ENCODE measurements at places on chromosomes 12 and 14. TPM values are rescaled to one million over a fixed set of nuclear protein-coding genes. Genes with fewer than 3 reads are reported as not detected.

DNA sequence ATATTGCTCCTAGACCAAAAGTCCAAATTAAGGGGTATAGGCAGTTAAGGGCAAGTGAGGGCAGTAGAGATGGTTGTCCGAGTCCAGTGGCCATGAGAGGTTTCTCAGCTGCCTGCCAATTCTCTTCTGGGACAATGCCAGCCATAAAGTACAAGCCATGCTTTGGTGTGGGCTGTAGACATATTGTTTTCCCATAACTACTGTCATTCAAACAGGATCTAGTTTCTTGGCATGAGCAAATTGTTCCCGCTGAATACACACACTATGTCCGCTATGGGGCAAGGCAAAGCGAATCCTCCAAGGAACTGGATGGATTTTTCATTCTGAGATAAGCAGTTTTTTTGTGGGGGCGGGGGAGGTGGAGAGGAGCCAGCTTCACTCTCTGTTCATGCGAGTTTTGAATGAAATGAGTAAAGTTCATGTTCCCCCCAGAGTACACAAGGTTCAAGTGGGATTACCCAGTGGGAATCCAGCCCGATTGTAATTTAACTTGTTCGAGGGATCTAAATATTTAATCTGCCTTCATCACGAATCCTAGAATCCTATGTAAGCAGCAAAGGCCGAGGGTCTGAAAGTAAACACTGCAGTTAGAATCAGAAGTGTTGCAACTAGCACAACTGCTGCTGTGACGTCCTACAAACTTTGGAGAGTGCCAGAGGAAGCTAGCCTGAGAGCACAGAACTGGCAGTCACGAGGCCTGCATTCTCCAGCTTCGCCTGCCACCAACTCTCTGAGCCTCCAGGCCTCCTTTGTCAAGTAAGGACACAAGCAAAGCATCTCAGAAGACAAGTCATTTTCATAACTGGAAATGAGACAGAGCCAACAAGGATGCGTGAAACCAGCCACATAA is 137.0 kb downstream of the CRADD start:
- DNase-seq, result no peak
- H3K4me3 ChIP-seq, result no peak overlapping the region
- no peaks in the 10 kb centered on the region for H3K36me3 ChIP-seq
- peaks cover 5% of the 10 kb centered on the region for H3K4me1 ChIP-seq

- H3K27me3 ChIP-seq, result no peaks in the 10 kb centered on the region
- H3K4me1 ChIP-seq, result no peaks in the 10 kb centered on the region
- H3K36me3 ChIP-seq, result no peaks in the 10 kb centered on the region
- no peak overlapping the region for H3K27ac ChIP-seq
- no peak overlapping the region for H3K4me3 ChIP-seq
Measured at GRCh38 chr12:25404955-25405354, 148.1 kb downstream of the LMNTD1 start.

DNA sequence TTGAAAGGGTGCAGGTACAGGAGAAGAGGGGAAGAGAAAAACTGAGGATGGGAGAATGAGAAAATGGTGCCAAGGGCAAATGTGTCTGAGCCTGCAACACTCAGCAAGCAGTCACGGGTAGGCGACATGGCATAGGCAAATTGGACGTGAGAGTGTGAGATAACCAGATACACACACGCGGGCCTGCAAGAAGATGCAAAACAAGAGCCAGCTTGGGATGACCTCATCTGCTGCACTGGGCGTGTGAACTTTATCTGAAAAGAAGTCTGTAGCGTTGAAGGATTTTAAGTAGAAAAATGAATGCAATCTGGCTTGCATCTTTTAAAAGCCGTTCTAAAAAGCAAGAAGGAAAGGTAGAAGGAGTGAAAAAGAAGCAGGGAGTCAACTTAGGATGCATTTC is 160.4 kb downstream of the NTF3 start:
- no peak for DNase-seq
- peaks cover 16% of the 10 kb centered on the region for H3K4me1 ChIP-seq
- no peak overlapping the region for H3K4me3 ChIP-seq
- H3K36me3 ChIP-seq, result no peaks in the 10 kb centered on the region
- no peaks in the 10 kb centered on the region for H3K27me3 ChIP-seq

GRCh38 chr14:89399594-89400068 is 17.4 kb downstream of the FOXN3 start:
- 0 out of 2 replicates have a peak, but pooled peaks cover 4% of the 10 kb centered on the region for H3K36me3 ChIP-seq
- peaks cover 64% of the 10 kb centered on the region for H3K4me1 ChIP-seq
- no peaks in the 10 kb centered on the region for H3K27me3 ChIP-seq
- H3K27ac ChIP-seq, result no peak overlapping the region

- no peaks in the 10 kb centered on the region for H3K36me3 ChIP-seq
- peak overlapping the region; percentile 96 for H3K27ac ChIP-seq
- peak; percentile 33 for DNase-seq
Measured at GRCh38 chr12:79935624-79936345, 888 bp upstream of the PPP1R12A start.

DNA sequence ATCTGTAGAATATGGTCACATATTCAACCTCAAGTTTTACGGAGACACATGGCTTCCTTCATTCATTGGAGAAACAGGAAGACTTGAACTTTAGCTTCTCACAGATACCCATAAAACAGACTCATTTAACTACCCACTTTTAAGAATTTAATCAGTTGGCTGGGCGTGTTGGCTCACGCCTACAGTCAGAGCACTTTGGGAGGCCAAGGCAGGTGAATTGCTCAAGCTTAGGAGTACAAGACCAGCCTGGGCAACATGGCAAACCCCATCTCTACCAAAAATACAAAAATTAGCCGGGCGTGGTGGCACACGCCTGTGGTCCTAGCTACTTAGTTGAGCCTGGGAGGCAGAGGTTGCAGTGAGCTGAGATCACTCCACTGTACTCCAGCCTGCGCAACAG is 64.7 kb upstream of the STAC3 start:
- 0 out of 2 replicates have a peak overlapping the region, but pooled peaks have one; percentile 50 for H3K27ac ChIP-seq
- no peak overlapping the region for H3K4me3 ChIP-seq

GRCh38 chr12:53097207-53097563 is 282 bp upstream of the IGFBP6 start:
- no peaks in the 10 kb centered on the region for H3K36me3 ChIP-seq
- peaks cover 26% of the 10 kb centered on the region for H3K4me1 ChIP-seq
- peak overlapping the region; percentile 96 for H3K4me3 ChIP-seq
- no peak overlapping the region for H3K27ac ChIP-seq

- H3K27ac ChIP-seq, result no peak overlapping the region
- no peaks in the 10 kb centered on the region for H3K4me1 ChIP-seq
- DNase-seq, result no peak
- H3K4me3 ChIP-seq, result no peak overlapping the region
- H3K27me3 ChIP-seq, result no peaks in the 10 kb centered on the region
Measured at GRCh38 chr14:94539181-94539580, 22.1 kb upstream of the SERPINA4 start.

- H3K4me1 ChIP-seq, result no peaks in the 10 kb centered on the region
- H3K27ac ChIP-seq, result no peak overlapping the region
- no peak overlapping the region for H3K4me3 ChIP-seq
Measured at GRCh38 chr14:96225745-96226151, 21.1 kb downstream of the BDKRB2 start.

DNA sequence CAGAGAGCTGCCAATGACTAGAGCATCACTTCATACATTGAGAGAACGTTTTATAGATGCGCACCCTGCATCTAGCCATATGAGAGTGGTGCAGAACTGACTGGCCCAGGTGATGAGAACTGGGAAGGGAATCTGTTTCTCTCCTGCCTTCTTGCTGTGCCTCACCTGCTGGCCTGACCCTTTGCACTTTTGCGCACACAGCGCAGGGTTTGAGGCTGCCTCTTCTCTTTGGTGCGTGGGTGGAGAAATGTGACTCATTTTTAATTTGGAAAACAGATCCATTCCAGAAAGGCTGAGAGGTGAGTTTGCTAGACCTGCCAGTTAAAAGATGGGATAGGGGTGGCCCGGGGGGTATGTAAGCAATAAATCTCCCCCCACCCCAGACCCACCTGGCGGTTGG is 453 bp upstream of the ESRRB start:
- no peaks in the 10 kb centered on the region for H3K36me3 ChIP-seq
- DNase-seq, result no peak
- no peak overlapping the region for H3K4me3 ChIP-seq

DNA sequence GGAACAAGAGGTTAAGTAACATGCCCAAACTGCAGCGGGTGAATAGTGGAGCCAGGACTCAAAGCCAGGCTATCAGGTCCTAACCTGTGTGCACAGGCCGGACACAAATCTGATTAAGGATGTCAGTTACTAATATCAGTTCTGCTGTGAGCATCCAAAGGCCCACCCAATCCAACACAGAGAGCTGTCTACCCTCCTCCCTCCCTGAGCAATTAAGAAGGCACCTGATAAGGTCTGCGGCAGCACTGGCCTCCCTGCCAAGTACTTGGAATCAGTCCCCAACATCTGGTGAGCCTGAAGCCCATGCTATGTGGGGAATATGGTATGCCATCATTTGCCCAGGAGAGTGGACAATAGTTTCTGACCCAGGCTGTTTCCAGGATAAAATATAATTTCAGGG is 3.9 kb downstream of the HEBP1 start:
- no peaks in the 10 kb centered on the region for H3K36me3 ChIP-seq
- no peaks in the 10 kb centered on the region for H3K27me3 ChIP-seq
- no peak for DNase-seq
- no peak overlapping the region for H3K4me3 ChIP-seq

DNA sequence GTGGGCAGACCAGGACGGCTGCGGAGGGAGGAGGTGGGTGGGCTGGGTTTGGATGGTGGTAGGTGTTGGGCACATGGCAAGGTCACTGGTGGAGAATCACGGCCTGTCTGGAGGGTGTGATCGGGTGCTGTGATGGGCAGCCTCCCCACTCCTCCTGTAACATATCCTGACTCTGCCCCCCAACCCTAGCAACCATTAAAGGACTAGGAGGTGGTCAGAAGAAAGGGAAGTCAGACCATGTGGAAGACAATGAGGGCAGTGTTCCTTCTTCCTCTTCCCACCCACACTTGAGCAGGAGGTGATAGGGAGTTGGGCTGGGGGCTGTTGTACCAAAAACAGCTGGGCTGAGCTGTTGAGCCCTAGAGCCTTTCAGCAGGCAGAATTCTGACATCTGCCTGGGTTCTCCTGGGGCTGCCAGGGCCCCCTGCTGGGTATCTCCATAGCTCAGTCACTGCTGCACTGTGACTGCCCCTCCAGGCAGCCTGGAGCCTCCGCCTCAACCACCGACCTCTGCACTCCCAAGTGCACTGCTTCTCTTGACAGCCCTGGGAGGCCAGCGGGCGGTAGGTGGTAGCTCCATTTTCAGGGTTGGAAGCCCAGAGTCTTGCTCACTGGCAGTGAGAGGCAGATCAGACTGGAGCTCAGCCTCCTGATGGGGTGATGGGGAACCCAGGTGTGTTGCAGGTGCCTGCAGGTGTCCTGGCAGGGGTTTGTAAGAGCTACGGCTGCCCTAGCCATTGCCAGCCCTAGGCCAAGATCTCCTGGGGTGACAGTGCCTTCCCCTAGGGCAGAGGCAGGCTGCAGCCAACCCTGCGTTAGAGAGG is 15.4 kb downstream of the VASH1 start:
- H3K36me3 ChIP-seq, result no peaks in the 10 kb centered on the region
- no peaks in the 10 kb centered on the region for H3K4me1 ChIP-seq
- H3K4me3 ChIP-seq, result no peak overlapping the region
- no peak for DNase-seq
- no peaks in the 10 kb centered on the region for H3K27me3 ChIP-seq
- H3K27ac ChIP-seq, result no peak overlapping the region

DNA sequence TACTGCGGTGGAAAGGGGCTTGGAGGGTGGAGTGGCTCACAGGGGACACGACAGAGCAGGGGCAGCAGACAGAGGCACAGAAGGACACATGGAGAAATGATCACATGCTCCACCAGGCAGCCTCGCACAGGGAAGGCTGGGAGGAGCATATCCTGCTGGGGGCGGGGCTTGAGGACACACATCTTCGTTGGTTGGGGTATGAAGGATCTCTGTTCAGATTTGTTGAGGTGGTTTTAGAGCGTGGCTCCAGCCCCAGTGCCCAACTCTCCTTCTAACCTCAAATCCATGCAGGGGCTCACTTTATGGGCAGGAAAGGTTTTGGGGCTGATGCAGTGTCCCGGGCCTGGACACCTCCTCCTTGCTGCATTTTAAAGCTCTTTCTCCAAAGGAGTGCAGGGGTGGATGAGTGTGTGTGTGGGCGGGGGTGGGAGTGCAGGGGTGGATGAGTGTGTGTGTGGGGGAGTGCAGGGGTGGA is 733 bp upstream of the P3H3 start:
- H3K36me3 ChIP-seq, result peaks cover 3% of the 10 kb centered on the region
- H3K4me3 ChIP-seq, result peak overlapping the region; percentile 39

Gene NKX2-8
- not detected for total RNA-seq

Gene TCL1A
- 8.5 TPM for total RNA-seq

Gene FOXN4
- 0.35 TPM for total RNA-seq

Gene WNT1
- total RNA-seq, result not detected
